ENCODE measurements at places on chromosomes 7 and 10.

- DNase-seq, result no peak
These were observed 96.3 kb downstream of the CDK14 start for GRCh38 chr7:90692396-90692795.

DNA sequence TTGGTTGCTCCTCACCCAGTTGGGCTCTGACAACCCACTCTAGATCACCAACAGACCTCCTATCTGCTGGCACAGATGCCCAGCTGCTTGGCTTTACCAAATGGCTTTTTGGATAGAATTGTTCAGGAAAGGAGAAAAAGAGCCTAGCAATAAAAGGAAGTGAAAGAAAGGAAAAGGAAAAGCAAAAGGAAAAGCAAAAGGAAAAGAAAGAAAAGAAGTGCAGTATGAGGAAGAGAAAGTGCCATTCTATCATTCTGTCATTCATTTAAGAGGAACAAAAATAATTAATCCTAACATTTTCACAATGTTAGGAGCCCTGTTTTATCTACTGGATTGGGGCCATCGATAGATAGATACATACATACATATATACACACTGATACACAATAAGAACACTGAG, 353.6 kb downstream of the THSD7A start:
- DNase-seq, result no peak

GRCh38 chr10:26303366-26303765, 86.8 kb downstream of the GAD2 start:
- DNase-seq, result no peak

- DNase-seq, result no peak
These were observed 89.1 kb downstream of the GRB10 start for GRCh38 chr7:50693455-50694130.

DNA sequence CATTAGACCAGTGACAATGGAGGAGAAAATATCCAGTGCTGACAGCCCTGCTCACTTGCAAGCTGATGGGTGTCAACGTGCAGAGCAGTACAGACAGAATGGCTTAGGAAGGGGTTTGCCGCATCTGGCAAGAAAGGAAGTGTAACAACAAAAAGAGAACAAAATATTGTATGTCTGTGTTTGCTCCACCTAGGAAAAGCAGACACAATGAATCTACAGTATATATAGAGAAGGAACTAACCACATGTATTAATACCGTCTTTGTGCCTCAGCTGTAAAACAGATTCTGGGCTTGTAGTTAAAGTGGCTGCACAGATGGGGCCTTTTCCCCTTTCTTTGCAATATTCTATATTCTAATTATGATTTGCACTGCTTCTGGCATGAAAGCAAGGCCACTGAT, 281.1 kb upstream of the MEOX2 start:
- no peak for DNase-seq

- no peak for DNase-seq
These were observed 158.7 kb downstream of the TNS3 start for GRCh38 chr7:47423196-47423595.

DNA sequence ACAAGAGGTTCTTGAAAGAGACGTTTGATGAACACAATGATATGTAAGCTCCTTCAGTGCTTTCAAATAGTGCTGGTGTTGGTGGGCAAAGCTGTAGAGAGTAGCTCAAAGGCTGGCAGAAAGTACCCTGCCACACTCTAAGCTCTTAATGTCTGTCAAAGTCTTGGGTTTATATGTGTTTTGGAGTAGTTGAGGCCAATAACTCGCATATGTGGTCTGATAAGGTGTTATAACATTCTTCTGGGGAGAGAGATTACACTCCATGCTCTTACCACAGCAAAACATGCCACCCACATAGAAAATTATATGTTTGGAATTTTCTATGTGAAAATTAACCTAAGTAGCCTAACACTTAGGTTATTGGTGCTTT, 30.8 kb upstream of the NME8 start:
- DNase-seq, result no peak

DNA sequence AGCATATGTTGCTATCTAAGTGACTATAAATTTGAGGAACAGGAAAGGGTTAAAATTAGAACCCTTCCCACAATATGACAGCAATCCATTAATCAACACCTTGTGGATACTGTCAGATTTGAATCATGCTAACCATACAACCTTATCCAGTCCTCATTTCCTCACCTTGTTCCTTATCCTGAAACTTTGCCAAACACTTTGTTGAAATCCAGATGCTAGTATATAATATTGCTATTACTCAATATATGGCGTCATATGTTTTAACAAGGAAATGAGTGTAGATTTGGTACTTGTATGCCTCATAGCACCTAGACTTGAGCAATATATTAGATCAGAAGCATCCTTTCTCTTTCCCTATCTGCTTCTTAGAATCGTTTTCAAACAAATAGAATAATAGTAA, 66.3 kb upstream of the SLC25A13 start:
- DNase-seq, result no peak

- no peak for DNase-seq
These were observed 14.6 kb downstream of the TRPV5 start for GRCh38 chr7:142918901-142919300.

- no peak for DNase-seq
These were observed 25.2 kb upstream of the ITGB1 start for GRCh38 chr10:32982911-32983909.

DNA sequence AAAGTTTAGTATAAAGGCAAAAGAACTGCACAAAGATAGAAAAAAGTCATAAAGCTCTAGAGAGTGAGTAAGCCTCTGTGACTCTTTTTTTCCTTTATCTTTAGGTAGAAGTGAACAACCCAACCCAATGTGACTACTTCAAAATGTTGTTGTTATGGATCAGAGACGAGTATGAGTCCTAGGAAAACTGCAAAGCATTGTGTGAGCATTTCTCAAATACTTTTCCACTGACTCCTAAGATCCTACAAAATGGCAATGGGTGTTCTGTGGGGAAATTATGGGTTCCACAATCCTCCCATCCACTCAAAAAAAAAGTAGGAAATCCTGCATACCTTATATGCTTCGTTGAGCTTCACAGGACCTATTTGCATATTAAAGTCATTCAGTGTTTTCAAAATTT, 177.1 kb downstream of the DGKI start:
- no peak for DNase-seq

- DNase-seq, result peak; percentile 41
These were observed 23.0 kb upstream of the ZNF12 start for GRCh38 chr7:6729492-6730342.

- no peak for DNase-seq
These were observed 59.2 kb downstream of the CLEC2L start for GRCh38 chr7:139582671-139583155.

DNA sequence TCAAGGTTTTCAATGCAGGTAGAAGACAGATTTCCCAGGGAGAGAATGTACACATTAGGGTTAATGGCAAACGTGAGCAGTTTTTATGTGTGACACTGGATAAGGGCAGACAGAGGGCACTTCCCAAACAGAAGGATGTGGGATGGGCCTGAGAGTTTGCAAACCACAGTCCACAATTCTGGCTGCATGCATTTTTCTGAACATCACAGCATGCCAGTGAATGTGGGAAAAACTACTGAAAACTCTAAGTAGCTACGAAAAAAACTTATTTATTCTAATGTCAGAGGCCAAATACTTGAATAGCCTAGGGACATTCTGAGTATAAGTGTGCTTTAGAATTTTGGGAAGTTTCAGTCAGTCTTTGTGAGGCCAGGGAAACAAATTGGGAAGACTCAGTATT, 145.9 kb downstream of the NRCAM start:
- no peak for DNase-seq

DNA sequence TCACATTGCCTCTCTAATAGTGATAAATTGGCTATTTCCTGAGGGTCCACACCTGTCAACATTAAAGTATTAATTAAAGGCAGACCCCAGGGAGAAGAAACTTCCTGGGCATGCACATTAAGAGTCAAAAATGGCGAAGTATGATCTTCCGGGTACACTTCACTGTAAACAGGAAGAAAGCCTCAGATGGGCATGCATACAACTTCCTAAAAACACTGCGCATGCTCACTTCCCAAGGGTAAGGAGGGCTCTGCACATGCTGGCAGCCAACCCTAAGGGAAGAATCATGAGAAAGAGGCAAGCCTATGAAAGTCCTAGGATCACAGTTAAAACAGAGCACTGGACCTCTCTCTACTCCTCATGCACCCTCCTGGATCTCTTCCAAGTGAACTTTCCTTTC, 80.1 kb upstream of the IMMP2L start:
- DNase-seq, result no peak

DNA sequence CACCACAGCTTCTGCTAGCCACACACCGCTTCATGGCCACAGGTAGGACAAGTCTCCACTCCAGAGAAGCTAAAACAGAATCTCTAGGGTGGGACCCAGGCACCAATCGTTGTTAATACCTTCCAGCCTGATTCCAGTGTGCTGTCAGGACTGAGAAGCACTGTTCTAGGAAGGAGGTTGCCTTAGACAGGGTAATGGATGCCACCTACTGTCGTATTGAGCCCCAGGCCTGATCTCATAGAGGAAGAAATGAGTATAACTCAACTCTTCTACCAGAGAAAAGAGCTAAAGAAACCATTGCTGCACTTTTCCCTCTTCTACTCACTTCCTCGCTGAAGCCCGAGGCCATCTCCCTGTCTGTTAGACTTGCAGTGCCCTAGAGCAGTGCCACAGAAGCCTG, 31.8 kb downstream of the CNNM1 start:
- no peak for DNase-seq

DNA sequence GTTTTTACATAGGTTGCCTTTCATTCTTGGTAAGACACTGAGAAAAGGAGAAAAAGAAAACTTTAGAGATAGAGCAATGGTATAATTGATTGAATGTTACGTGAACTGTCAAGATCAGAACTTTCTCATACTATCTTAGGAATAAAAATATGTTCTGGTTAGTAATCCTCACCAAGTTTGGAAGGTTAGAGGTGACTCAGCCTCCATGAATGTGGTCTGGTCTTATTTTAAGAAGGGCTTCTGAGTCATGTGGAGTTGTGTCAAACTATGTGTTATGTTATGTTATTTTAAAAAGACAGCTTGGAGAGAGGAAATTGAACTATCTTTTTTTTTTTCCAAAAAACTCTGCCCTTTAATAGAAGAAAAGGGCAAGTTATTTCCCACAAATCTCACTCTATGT, 458.6 kb upstream of the KLF6 start:
- no peak for DNase-seq

DNA sequence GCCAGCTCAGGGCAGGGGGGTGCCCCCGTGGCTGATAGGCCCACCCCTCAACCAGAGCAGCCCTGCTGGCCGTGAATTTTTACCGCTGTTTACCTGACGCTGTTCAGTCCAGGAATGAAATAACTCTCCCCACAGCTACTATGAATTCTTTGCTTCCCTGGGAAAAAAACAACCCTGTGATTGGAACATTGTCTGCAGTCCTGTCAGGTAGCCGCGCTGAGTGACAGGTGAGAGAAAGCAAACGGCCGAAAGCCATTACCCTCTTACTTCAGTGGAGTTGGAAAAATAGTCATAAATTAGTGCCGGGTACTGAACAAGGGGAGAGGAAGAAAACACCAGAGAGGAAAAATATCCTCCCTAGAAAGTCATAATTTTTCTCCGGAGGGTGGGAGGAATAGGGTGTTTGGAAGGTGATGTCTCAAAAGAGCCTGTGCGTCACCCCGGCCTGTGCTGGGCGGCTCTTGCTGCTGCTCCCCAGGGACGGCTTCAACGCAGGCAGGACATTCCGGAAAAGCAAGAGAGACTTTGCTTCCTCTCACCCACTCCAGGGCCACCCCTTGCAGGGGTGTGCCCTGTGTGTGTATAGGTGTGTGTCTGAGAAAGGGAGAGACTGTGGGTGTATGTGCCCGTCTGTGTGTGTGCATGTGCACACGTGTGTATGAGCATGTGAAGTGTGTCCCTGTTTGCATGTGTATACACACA, 69.0 kb downstream of the CDH23 start:
- no peak for DNase-seq

DNA sequence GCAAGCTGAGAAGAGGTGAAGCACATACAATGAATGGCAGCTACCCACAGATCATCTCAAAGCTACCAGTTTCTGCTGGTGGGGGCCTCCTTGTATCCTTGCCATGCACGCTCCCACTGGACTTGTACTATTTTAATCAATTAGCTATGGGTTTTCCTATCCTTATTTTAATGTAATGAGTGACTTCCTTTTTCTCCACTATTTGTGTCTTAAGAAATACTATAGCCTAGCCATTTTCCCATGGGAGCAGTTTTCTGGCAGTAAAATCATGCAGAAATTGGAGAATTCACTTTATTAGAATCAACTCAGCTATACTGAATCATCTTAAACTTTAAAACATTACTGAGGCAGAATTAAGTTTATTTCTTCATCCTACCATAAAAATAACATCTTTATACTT, 73.5 kb downstream of the CTNNA3 start:
- no peak for DNase-seq

Data from NCI-H1048 (cell line).